MV-4-11 (cell line): ENCODE measurements at places on chromosomes 5 and 9.

DNA sequence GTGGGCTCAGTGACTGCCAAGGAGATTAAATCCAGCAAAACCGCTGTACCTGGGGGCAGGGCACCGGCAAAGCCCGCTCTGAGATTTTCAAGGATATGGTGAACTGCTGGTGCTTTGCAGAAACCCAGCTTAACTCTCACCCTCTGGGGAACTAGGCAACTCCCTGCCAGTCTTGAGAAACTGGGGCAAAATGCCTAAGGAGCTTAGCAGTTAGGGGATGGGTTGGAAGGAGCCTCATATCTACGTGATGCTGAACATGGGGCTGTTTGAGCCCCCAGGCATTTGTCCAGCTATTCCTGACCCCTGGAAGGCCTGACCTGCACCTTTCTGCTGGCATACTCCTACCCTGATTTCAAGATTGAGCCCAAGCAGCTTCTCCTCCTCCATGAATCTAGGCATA is 108.6 kb upstream of the TBC1D2 start:
- no peak for DNase-seq

GRCh38 chr9:125887172-125887571 is 140.0 kb downstream of the PBX3 start:
- no peak for DNase-seq

- no peak for DNase-seq
Observed at GRCh38 chr5:76483433-76483832, 80.3 kb downstream of the IQGAP2 start.

DNA sequence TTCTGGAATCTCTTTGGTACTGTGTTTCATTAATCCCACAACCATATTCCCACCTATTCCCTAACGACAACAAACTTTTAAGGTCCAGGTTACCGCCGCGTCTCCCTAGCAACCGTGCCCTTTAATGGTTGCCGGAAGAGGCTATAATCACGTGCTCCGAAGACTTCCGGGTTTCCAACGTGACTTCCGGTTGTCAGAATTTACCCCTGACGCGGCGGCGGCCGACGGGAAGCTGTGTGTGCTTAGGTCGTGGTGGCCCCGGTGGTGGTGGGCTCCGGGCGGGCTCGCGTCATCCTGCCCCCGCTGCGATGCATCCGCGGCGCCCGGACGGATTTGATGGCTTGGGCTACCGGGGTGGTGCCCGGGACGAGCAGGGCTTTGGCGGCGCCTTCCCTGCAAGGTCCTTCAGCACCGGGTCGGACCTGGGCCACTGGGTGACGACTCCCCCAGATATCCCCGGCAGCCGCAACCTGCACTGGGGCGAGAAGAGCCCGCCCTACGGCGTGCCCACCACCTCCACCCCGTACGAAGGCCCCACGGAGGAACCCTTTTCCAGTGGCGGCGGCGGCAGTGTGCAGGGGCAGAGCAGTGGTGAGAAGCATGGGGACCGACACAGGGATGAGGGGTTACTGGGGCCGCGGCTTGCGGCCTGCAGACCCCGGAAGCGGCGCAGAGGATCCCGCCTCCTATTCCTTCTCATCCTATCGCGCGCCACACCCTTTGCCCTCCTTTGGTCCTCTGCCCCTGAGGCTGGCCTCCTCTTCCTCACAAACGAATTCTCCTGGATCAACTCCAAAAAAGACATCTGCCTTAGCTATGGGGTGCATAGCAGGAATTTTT is at the start of gene SLC25A46:
Gene SLC25A46 (plus strand): TSS at position 196 of the 840 bp plus-strand sequence. CDS start 113 bp downstream, at position 309.
- peak; percentile 79 for DNase-seq

- no peak for DNase-seq
Observed at GRCh38 chr5:78490709-78491485, 130.5 kb downstream of the SCAMP1 start.
